K562 (cell line): ENCODE measurements at places on chromosomes 2 and 18. TPM values are rescaled to one million over a fixed set of nuclear protein-coding genes. Genes with fewer than 3 reads are reported as not detected.

- DNase-seq, result peak; percentile 90
- peak overlapping the region; percentile 95 for H3K27ac ChIP-seq
- no peaks in the 10 kb centered on the region for H3K27me3 ChIP-seq
- no peak overlapping the region for H3K4me3 ChIP-seq
Observed at GRCh38 chr2:42967959-42968674, 175.7 kb upstream of the HAAO start.

- H3K27me3 ChIP-seq, result no peaks in the 10 kb centered on the region
- H3K4me3 ChIP-seq, result no peak overlapping the region
- no peak overlapping the region for H3K27ac ChIP-seq
- no peak for DNase-seq
- H3K36me3 ChIP-seq, result no peaks in the 10 kb centered on the region
- no peaks in the 10 kb centered on the region for H3K4me1 ChIP-seq
Observed at GRCh38 chr2:7795778-7796563, 878.8 kb downstream of the RNF144A start.

DNA sequence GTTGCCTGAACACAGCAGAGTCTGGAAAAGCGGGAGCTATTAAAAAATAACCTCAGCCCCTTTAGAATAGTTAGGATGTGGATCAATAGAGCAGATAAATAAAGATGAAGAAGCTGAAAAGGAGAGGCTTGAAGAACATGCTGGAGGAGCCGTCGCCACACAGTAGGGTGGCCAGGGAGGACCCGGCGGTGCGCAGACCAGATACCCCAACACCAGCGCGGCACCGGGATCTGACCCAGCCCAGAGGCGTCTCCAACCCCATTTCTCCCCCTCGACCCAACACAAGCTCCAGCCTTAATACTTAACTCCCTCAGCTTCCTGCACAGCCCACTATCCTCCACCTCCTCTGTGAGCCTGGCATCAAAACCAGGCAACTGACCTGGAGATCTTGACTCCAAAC is 16.0 kb downstream of the CYB5A start:
- no peak overlapping the region for H3K27ac ChIP-seq
- H3K4me1 ChIP-seq, result no peaks in the 10 kb centered on the region; the same call in 1 of the 2 replicates
- DNase-seq, result no peak
- no peaks in the 10 kb centered on the region for H3K36me3 ChIP-seq

GRCh38 chr18:31684279-31685096 is at the start of gene B4GALT6:
Gene B4GALT6, minus strand, starts transcription at chr18:31684581. Its CDS starts 155 bp downstream, at chr18:31684426.
- peak; percentile 19 for DNase-seq
- peaks cover 8% of the 10 kb centered on the region; the same call in 1 of the 2 replicates for H3K27me3 ChIP-seq
- H3K36me3 ChIP-seq, result no peaks in the 10 kb centered on the region
- H3K4me3 ChIP-seq, result peak within 1 kb of the TSS; percentile 31
- peaks cover 12% of the 10 kb centered on the region; the same call in 1 of the 2 replicates for H3K4me1 ChIP-seq

DNA sequence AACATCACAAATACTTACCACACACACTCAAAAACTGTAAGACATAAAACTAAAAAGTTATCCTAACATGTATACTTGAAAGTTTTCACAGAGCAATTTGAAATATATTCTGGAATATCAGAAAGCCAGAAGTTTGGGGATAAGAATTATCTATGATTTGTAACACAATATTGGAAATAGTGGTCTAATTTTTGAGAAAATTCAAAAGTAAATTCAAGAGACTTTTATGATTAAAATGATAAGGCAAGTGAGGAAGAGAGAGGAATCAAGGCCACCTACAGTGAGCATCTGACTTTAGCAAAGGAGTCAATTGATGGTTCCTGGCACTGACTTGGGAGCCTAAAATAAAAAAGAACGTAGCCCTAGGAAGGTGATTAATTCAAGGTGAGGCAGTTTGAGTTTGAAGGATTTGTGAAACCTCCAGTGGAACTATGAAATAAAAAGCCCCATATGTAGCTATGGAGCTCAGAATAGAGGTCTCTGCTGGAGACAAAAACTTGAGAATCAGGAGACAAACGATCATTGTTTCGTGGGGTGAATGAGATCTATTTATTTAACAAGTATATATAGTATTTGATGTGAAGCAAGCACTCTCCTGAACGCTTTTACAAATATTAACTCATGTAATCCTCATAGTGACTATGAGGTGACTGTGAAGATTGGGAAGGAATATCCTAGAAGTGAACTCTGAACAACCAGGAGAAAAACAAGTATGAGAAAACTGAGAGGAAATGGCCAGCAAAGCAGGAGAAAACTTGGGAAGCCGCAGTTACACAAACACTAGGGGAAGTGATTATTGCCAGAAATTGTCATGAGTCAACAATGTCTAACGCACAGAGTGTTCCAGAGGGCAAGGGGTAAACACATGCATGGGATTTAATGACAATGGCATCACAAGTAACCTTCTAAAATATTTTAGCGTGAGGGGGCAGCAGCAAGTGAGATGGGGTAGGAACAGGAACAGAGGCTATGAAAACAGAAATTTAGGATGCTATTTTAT is 12.8 kb downstream of the TFPI start:
- no peaks in the 10 kb centered on the region for H3K4me1 ChIP-seq
- H3K4me3 ChIP-seq, result no peak overlapping the region
- H3K27ac ChIP-seq, result no peak overlapping the region
- H3K36me3 ChIP-seq, result peaks cover 34% of the 10 kb centered on the region; the same call in 2 of the 3 replicates
- H3K27me3 ChIP-seq, result no peaks in the 10 kb centered on the region

GRCh38 chr18:59961070-59961469 is 61.3 kb downstream of the PMAIP1 start:
- H3K4me3 ChIP-seq, result no peak overlapping the region
- H3K27me3 ChIP-seq, result no peaks in the 10 kb centered on the region
- no peak for DNase-seq
- no peak overlapping the region for H3K27ac ChIP-seq
- H3K4me1 ChIP-seq, result peaks cover 9% of the 10 kb centered on the region; the same call in 2 of the 3 replicates

DNA sequence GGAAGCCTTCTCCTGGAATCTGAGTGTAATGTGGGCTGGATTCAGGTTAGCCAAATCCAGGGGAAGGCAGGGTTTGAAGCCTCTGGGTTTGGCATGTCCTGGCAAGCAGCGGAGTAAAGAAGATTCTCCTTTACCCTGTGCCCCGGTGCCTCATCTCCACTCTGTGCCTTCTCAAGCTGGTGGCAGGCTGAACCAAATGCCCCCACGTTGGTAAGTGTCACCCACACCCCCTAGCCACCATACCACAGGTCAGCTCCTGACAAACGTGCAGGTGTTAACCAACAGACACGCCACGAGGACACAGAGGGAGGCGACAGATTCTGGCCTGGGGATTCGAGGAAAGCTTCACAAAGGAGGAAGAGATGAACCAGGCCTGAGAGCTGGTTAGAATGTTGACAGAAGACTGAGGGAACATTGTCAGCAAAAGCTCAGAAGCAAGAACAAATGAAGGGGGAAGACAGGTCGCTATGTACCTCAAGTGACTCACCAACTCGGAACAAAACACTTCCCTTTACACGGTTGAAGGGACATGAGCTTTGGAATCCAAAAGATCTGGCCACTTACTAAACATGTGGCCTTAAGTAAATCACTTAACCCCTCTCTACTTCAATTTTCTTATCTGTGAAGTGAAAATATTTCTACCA is 85.2 kb upstream of the LCLAT1 start:
- H3K4me1 ChIP-seq, result no peaks in the 10 kb centered on the region
- H3K4me3 ChIP-seq, result no peak overlapping the region
- peaks cover 46% of the 10 kb centered on the region for H3K27me3 ChIP-seq
- no peak for DNase-seq
- no peaks in the 10 kb centered on the region for H3K36me3 ChIP-seq
- no peak overlapping the region for H3K27ac ChIP-seq

GRCh38 chr2:72864500-72864899 is 22.7 kb upstream of the SPR start:
- no peak overlapping the region for H3K4me3 ChIP-seq
- no peak overlapping the region for H3K27ac ChIP-seq
- H3K4me1 ChIP-seq, result peaks cover 3% of the 10 kb centered on the region; the same call in 1 of the 3 replicates
- no peaks in the 10 kb centered on the region for H3K36me3 ChIP-seq

- no peak overlapping the region for H3K27ac ChIP-seq
- no peaks in the 10 kb centered on the region for H3K27me3 ChIP-seq
- no peaks in the 10 kb centered on the region for H3K36me3 ChIP-seq
- no peak for DNase-seq
- no peaks in the 10 kb centered on the region for H3K4me1 ChIP-seq
Observed at GRCh38 chr2:148042219-148042618, 21.3 kb downstream of the MBD5 start.

DNA sequence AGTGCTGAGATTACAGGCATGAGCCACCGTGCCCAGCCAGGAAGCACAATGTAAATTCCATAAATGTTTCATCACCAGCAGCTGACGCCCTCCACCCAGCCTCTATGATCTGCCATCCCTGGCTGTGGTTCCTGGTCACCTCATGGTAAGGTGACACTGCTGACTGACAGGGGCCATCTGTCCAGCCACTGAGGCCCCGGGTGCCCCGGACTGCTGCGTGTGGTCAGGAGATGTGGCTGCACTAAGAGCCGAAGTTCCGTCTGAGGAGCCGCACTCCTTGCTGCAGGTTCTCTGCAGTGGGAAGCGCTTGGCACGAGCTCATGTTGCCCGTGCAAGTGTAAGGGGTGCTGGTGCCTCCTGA is 10.9 kb downstream of the NTSR2 start:
- no peaks in the 10 kb centered on the region for H3K36me3 ChIP-seq
- peaks cover 10% of the 10 kb centered on the region; the same call in 2 of the 3 replicates for H3K4me1 ChIP-seq
- no peak overlapping the region for H3K4me3 ChIP-seq
- H3K27me3 ChIP-seq, result peaks cover 66% of the 10 kb centered on the region
- no peak for DNase-seq
- no peak overlapping the region for H3K27ac ChIP-seq

GRCh38 chr2:96085541-96086355 is 30.6 kb downstream of the ADRA2B start:
- H3K4me1 ChIP-seq, result peaks cover 5% of the 10 kb centered on the region; the same call in 2 of the 3 replicates
- no peak overlapping the region for H3K4me3 ChIP-seq
- no peak overlapping the region for H3K27ac ChIP-seq

- no peak overlapping the region for H3K27ac ChIP-seq
- H3K36me3 ChIP-seq, result no peaks in the 10 kb centered on the region
- peaks cover 4% of the 10 kb centered on the region; the same call in 2 of the 3 replicates for H3K4me1 ChIP-seq
- no peaks in the 10 kb centered on the region for H3K27me3 ChIP-seq
- DNase-seq, result no peak
Observed at GRCh38 chr18:3066341-3067110, 53.6 kb upstream of the LPIN2 start.

- no peaks in the 10 kb centered on the region for H3K4me1 ChIP-seq
- H3K27ac ChIP-seq, result no peak overlapping the region
- no peaks in the 10 kb centered on the region for H3K36me3 ChIP-seq
- no peaks in the 10 kb centered on the region for H3K27me3 ChIP-seq
- no peak for DNase-seq
- H3K4me3 ChIP-seq, result no peak overlapping the region
Observed at GRCh38 chr2:114609801-114610200, 167.4 kb downstream of the DPP10 start.

- H3K4me3 ChIP-seq, result no peak overlapping the region
- no peak for DNase-seq
- no peaks in the 10 kb centered on the region for H3K27me3 ChIP-seq
- H3K27ac ChIP-seq, result no peak overlapping the region
- H3K36me3 ChIP-seq, result no peaks in the 10 kb centered on the region; the same call in 2 of the 3 replicates
Observed at GRCh38 chr2:134274121-134274520, 20.2 kb downstream of the MGAT5 start.

GRCh38 chr2:72090781-72091482 is 56.7 kb downstream of the CYP26B1 start:
- H3K4me1 ChIP-seq, result no peaks in the 10 kb centered on the region; the same call in none of the 2 replicates
- no peak overlapping the region for H3K4me3 ChIP-seq
- H3K27ac ChIP-seq, result no peak overlapping the region
- peaks cover 4% of the 10 kb centered on the region; the same call in 1 of the 2 replicates for H3K27me3 ChIP-seq
- no peaks in the 10 kb centered on the region for H3K36me3 ChIP-seq

- H3K27ac ChIP-seq, result no peak overlapping the region
- H3K4me3 ChIP-seq, result no peak overlapping the region
- no peaks in the 10 kb centered on the region for H3K36me3 ChIP-seq
Observed at GRCh38 chr2:17975401-17975800, 96.9 kb downstream of the KCNS3 start.

- H3K27ac ChIP-seq, result no peak overlapping the region
- no peaks in the 10 kb centered on the region for H3K4me1 ChIP-seq
- no peak for DNase-seq
- no peaks in the 10 kb centered on the region for H3K36me3 ChIP-seq
Observed at GRCh38 chr2:130951018-130951417, 114.3 kb downstream of the ARHGEF4 start.

Gene IMPACT
- total RNA-seq, result 7.4 and 8.1 TPM in 2 replicates

Gene IL36A
- not detected in 2 replicates for total RNA-seq

Gene FAM110C
- total RNA-seq, result 0.04 TPM in 1 of 2 replicates, not detected in the other

Gene CNGA3
- not detected in 2 replicates for total RNA-seq

Gene TXNL4A
- total RNA-seq, result 132 and 139 TPM in 2 replicates

Gene RHBDD1
- total RNA-seq, result 30.8 and 33.8 TPM in 2 replicates

Gene TMEM169
- 0.04 and 0.13 TPM in 2 replicates for total RNA-seq

Gene APOB
- 0.73 and 1.4 TPM in 2 replicates for total RNA-seq

Gene SOWAHC
- total RNA-seq, result 0.04 and 0.09 TPM in 2 replicates

Gene C2orf66
- total RNA-seq, result not detected in 2 replicates
